ENCODE measurements at places on chromosomes 6 and 20.

DNA sequence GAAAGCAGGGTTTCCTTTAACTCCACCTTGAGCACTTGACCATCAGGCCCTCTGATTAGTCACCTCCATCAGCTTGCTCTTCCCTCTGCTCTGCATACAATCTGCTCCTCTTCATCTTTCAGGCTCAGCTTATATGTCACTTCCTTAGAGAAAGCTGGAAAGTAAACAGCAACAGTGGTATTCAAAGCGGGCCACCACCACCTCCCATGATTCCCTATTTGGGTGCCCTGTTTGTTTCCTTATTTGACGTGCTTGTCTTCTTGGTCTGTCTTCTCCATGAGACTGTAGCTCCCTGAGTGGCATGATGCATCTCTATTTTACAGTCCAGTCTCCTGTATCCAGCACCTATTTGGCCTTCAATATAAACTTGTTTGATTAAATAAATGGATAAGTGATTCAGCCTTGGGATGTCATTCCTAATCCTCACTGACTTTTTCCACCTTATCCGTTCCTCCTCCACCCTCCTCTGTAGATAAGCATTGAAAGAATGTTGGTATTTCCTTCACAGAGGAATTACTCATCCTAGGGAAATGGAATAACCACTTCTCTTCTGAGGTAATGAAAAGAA lies 102.8 kb upstream of the SGK1 start:
- no peak overlapping the region for H3K27ac ChIP-seq
- no peaks in the 10 kb centered on the region for H3K36me3 ChIP-seq
- no peak for DNase-seq
- H3K27me3 ChIP-seq, result no peaks in the 10 kb centered on the region

- peak overlapping the region; percentile 28 for H3K4me3 ChIP-seq
- DNase-seq, result no peak
Observed at GRCh38 chr20:60137657-60138245, 179.5 kb downstream of the CDH26 start.

DNA sequence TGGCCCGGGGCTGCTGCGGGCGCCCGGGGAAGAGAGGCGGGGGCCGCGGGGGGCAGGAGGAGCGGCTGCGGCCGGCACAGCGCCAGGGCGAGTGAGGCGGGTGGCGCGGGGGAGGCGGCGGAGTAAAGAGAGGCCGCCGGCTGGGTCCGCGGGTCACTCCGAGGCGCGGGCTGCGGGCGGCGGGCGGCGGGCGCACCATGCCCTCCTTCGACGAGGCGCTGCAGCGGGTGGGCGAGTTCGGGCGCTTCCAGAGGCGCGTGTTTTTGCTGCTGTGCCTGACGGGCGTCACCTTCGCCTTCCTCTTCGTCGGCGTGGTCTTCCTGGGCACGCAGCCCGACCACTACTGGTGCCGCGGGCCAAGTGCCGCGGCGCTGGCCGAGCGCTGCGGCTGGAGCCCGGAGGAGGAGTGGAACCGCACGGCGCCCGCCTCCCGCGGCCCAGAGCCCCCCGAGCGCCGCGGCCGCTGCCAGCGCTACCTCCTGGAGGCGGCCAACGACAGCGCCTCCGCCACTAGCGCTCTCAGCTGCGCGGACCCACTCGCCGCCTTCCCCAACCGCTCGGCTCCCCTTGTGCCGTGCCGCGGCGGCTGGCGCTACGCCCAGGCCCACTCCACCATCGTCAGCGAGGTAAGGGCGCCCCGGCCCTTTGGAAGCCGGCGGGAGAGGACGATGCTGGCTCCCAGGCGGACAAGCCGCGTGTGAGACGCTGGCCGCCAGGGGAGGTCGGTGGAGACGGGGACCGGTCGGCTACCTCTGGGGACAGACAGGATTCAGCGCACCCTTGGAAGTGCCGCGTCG lies at the start of gene SLC22A3:
Gene SLC22A3, plus strand, starts transcription at position 156 of the 797 bp plus-strand sequence. Its CDS starts 42 bp downstream, at position 198.
- no peak within 1 kb of the TSS for H3K27ac ChIP-seq
- DNase-seq, result peak; percentile 57
- H3K36me3 ChIP-seq, result no peaks in the 10 kb centered on the region
- H3K27me3 ChIP-seq, result peaks cover 24% of the 10 kb centered on the region

DNA sequence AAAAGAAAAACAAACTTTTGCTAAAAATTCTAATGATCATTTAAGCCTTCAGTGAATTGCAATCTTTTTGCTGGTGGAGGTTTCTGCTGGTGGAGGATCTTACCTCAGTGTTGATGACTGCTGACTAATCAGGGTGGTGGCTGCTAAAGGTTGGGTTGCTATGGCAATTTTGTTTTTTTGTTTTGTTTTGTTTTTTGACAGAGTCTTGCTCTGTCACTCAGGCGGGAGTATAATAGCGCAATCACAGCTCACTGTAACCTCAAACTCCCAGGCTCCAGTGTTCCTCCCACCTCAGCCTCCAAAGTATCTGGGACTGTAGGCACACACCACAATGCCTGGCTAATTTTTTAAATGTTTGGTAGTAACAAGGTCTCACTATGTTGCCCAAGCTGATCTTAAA lies 94.7 kb downstream of the ANKRD6 start:
- no peak overlapping the region for H3K4me3 ChIP-seq
- H3K27me3 ChIP-seq, result no peaks in the 10 kb centered on the region
- DNase-seq, result no peak
- no peaks in the 10 kb centered on the region for H3K4me1 ChIP-seq
- H3K36me3 ChIP-seq, result no peaks in the 10 kb centered on the region
- no peak overlapping the region for H3K27ac ChIP-seq

- H3K4me1 ChIP-seq, result peaks cover 42% of the 10 kb centered on the region
- no peak for DNase-seq
- peak overlapping the region; percentile 35 for H3K27ac ChIP-seq
- H3K27me3 ChIP-seq, result no peaks in the 10 kb centered on the region
- H3K36me3 ChIP-seq, result no peaks in the 10 kb centered on the region
Observed at GRCh38 chr20:51536116-51537069, 6.1 kb downstream of the NFATC2 start.

Data from muscle of leg (tissue), 16 donors.